ENCODE measurements at places on chromosomes 7 and 10. TPM values are rescaled to one million over a fixed set of nuclear protein-coding genes. Genes with fewer than 3 reads are reported as not detected.

Gene EPHB4
- 119 TPM for total RNA-seq

DNA sequence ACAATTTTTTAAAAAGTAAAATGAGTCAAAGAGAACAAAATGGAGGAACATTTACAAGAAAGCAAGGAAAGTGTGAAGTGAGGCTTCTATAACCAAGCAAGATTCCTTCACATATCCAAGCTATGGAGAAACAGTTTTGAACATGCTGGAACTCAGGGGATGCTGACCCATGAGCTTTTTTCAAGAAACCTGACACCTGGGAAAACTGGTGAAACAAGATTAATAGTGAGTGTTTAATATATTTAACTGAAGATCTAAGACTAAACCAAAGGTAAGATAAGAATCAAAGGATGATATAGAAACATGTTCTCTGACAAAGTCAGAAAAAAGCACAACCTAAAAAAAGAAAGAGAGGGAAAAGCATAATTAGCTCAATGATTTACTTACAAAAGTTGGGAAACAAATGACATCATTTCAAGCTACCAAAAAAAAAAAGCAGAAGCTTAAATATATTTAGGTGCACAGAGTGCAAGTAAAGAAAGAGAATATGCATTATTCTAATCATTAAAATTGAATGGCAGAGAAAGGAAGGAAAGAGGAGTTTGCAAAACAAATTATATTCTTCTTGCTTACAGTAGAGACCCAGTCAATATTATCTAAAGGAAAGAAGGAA, 24.9 kb downstream of the C7orf25 start:
- DNase-seq: no peak

- no peak for DNase-seq
Measured at GRCh38 chr7:98348726-98349474, 52.0 kb downstream of the BAIAP2L1 start.

- peak; percentile 41 for DNase-seq
Measured at GRCh38 chr7:44650772-44651171, 44.3 kb downstream of the OGDH start.

Gene HOXA1
- 1.5 TPM for total RNA-seq

Gene XPNPEP1
- total RNA-seq: 70.7 TPM

Gene PLXNA4
- 5.8 TPM for total RNA-seq

DNA sequence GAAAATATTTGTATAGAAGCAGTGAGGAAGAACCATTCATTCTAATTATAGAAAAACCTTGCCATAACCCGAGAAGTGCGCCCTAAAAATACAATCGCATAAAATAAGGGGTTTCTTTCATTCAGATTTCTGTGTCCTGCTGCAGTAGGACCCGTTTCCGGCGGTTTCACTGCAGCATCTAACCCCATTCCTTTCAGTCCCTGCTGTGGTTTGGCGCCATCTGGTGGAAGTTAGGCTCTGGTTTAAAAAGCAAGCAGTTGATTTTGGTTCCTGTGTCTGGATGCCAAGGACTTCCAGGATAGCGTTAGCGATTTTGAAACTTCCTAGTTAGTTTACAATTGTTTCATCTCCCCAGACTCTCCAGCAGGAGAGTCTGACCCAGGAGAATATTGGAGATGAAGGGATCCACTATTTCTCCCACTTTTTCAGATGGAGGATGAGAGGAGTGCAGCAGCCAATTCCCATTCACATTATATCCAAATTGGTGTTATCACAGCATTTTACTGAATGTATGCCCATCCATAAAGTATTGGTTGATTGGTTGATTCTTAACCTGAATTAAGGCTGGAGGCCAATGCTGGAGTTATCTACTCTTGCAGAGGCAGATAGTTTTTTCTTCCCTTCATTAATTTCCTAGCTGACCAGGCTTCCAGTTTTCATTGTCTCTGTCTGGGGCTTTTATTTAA, 128.8 kb upstream of the CACNA2D1 start:
- DNase-seq: peak; percentile 84

GRCh38 chr7:17239683-17240521, 58.5 kb upstream of the AHR start:
- DNase-seq: no peak

- no peak for DNase-seq
Measured at GRCh38 chr7:45061352-45061751, 27.4 kb downstream of the NACAD start.

DNA sequence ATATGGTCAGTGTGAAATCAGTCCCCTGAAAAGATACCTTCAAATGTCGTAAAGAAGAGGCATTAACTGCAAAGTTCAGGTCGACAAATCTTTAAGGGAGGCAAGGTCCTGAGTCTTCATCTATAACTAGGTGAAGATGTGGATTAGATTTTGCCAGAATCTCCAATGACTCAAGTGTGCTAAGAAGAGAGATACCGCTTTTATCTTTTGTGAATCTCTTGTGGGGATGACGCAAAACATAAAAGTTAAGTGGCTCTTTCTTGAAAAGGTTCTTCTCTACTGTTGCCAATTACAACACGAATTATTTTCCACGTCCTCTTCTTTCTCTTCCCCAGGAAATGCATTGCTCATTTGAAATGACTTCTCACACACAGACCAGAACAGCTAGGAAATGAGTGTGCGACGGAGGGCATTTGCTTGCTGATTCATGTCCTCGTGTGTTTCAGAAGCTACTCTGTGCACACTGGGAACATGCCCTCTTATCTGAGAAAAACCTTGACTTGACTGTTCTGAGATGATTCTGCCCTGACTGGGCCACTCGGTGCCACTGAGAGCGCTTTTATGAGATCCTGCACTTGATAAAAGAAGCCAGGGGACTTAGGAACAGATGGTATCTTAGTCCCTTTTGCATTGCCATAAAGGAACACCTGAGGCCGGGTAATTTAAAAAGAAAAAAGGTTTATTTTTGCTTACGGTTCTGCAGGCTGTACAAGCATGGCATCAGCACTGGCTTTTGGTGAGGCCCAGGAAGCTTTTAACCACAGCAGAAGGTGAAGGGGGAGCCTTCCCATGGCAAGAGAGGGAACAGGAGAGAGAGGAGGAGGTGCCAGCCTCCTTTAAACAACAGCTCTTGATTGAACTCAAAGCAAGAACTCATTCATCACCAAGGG, 169.5 kb upstream of the PFKP start:
- DNase-seq: no peak

GRCh38 chr7:139367438-139368155, 7.9 kb downstream of the LUC7L2 start:
- no peak for DNase-seq

- DNase-seq: no peak
Measured at GRCh38 chr10:44293306-44293778, 91.6 kb downstream of the CXCL12 start.

GRCh38 chr10:124530215-124530665, 68.6 kb downstream of the LHPP start:
- peak; percentile 92 for DNase-seq

DNA sequence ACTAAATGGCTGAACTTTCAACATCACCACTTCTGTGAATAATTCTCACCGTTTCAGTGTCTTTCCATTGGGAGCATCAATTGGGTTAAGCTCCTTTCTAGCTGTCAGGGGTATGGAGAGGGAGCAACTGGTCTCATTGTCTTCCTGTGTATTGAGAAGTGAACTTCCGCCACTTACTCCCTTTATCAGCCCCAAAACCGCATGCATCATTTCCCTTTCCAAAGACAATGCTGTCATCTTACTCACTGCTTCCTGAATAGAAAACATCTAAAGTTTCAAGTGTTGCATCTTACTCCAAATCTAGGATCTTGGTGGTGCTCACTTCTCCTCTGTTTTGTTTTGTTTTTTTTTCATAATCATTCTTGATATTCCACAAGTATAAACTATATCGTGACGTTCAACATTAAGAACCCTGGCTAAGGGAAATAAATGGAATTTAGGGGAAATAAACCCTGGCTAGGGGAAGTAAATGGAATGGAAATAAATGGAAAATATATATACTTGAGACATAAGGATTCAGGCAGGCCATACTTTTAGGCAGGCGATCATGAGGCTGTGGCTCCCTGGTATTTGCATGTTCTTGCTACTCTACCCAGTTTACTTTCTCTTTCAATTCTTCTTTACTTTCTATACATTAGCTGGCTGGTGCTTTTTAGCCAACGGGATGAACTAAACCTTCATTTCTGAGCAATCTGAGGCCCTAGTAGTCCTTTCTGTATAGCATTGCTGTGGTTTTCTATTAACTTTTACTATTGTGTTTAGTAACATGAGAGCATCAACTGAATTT, 371.9 kb downstream of the BMPER start:
- DNase-seq: no peak

GRCh38 chr10:75613685-75614504, 182.5 kb downstream of the LRMDA start:
- no peak for DNase-seq

- DNase-seq: no peak
Measured at GRCh38 chr10:9301148-9301547, 1246.7 kb downstream of the GATA3 start.

GRCh38 chr7:100604028-100604975, 2.1 kb downstream of the PCOLCE start:
- DNase-seq: peak; percentile 84

GRCh38 chr7:43568529-43568928, 14.4 kb upstream of the STK17A start:
- no peak for DNase-seq

DNA sequence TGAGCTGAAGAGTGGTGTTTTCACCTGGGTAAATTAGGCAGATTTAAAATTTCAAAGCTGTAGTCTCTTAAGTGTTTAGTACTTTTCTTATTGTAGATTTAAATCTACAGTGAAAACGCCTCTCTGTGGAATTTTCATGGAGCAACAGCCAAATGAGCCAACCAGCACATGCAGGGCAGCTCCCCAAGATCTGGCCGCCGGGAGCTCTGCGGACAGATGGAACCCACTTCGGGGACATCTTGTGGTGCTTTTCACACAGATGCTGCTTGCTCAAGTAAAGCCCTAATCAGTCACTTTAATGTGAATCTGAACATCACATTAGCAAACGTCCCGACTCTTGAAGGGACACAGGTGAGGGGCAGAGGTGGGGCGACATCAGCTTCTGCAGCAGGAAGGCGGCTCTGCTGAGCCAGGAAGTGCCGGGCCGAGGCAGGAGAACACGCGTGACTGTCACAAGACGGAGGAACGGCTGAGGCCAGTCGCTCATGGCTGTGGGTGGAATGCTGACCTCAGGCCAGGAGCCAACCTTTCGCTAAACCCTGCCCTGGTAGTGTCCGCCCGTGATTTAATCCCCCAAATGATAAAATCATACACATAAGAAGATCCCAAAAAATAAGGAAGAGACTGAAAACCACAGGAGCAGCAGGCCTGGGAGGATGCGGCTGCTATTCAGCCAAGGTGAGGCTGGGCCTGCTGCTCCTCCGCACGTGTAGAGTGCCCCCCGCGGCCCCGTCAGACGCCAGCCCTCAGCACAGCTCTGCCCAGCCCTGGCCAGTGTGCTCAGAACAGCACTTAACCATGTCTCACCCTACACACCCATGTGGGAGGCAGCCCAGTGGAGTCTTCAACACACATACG, 256.8 kb downstream of the ZMYND11 start:
- peak; percentile 16 for DNase-seq

GRCh38 chr7:127844707-127845331, 186.4 kb downstream of the LRRC4 start:
- no peak for DNase-seq

Gene WDR86
- total RNA-seq: 1.2 TPM

GRCh38 chr7:17957871-17958270, 17.6 kb upstream of the SNX13 start:
- no peak for DNase-seq

DNA sequence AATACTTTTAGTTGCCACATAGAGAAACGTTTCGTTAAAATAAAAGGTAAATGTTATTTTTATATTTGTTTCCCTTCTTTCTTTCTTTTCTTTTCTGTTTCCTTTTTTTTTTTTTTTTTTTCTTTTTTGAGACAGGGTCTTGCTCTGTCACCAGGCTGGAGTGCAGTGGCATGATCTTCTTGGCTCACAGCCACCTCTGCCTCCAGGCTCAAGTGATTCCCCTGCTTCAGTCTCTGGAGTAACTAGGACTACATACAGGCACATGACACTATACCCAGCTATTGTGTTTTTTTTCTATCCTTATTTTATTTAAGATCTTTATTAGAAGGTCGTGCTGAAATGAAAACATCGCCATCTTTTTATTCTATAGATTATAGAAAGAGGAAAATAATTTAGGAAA, 661.8 kb upstream of the MBL2 start:
- DNase-seq: no peak

Gene PAPOLB
- total RNA-seq: 0.10 TPM

- no peak for DNase-seq
Measured at GRCh38 chr10:24344695-24345463, 135.9 kb downstream of the KIAA1217 start.

Gene PKD2L1
- total RNA-seq: not detected

Gene SFTPA2
- total RNA-seq: 1.3 TPM

Gene CNNM1
- 2.4 TPM for total RNA-seq

GRCh38 chr7:69189406-69189805, 408.9 kb upstream of the AUTS2 start:
- DNase-seq: no peak

- no peak for DNase-seq
Measured at GRCh38 chr10:48651293-48651692, 33.4 kb upstream of the WDFY4 start.

GRCh38 chr7:41785840-41786239, 83.0 kb upstream of the INHBA start:
- peak; percentile 40 for DNase-seq

DNA sequence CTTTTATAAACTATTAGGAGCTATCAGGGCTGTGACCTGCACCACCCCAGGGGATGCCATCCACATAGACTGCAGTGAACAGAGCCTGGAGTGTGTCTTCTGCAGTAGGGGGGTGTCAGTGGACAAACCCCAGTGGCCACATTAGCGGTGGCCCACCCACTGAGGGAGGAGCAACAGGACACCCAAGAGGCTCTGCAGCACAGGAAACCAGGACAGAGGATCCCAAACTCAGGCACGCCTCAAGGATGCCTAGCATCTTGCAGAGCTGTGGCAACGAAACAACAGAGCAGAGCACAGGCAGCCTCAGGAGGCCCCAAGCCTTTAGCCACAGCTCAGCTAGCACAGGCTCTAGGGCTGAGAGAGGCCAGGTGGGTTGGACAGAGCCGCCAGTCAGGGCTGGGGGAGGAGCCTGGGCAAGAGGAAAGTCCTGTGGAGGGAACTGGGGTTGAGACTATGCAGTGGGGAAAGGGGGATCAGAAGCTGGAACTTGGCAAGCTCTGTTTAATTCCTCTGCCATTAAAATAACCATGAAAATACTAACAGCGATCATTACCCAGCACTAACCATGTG, 53.8 kb downstream of the GRID1 start:
- no peak for DNase-seq

Gene LRGUK
- total RNA-seq: 7.0 TPM

Gene PLEKHS1
- 5.7 TPM for total RNA-seq

DNA sequence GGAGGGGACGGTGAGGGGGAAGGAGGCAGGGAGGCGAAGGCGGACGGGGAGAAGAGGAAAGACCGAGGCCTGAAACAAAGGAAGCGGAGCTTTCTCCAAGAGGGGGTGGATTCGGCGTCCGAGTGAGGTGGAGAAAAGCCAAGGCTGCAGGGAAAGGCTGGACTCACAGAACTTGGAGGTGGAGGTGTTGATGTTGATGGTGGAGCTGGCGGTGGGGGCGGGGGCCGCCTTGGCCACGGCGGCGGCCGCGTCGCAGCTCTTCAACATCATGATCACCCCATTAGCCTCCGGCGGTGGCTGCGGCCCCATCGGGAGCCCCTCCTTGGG, 578 bp downstream of the CACUL1 start:
- no peak for DNase-seq

GRCh38 chr7:34453150-34453549, 204.9 kb upstream of the NPSR1 start:
- DNase-seq: no peak

Gene SMO
- total RNA-seq: 19.6 TPM

Measured in ovary (tissue), 10 donors.